Cortex of kidney (tissue), 1 donor: ENCODE measurements at places on chromosomes 7 and 10.

DNA sequence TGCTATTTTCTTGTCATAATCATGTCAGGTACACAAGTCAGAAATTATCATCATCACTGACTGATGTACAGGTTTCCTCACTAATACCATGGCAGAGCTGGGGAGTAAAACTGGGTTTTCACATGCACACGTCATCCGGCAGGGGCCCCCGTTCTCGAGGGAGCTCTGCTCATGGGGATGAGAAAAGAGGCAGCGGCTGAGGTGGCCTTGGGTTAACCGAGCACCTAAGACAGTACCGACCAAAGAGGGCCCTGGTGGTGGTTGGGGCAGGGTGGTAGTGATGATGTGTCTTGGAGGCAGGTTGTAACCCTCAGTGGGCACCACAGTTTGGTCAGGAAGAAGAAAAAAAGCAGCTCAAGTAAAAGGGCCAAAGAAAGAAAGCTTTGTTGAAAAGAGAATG lies 12.1 kb upstream of the TRPV6 start:
- DNase-seq, result no peak

- no peak for DNase-seq
Measured at GRCh38 chr10:129035052-129035827, 431.8 kb upstream of the MGMT start.

- DNase-seq, result no peak
Measured at GRCh38 chr7:116616555-116617059, 55.4 kb upstream of the MET start.

DNA sequence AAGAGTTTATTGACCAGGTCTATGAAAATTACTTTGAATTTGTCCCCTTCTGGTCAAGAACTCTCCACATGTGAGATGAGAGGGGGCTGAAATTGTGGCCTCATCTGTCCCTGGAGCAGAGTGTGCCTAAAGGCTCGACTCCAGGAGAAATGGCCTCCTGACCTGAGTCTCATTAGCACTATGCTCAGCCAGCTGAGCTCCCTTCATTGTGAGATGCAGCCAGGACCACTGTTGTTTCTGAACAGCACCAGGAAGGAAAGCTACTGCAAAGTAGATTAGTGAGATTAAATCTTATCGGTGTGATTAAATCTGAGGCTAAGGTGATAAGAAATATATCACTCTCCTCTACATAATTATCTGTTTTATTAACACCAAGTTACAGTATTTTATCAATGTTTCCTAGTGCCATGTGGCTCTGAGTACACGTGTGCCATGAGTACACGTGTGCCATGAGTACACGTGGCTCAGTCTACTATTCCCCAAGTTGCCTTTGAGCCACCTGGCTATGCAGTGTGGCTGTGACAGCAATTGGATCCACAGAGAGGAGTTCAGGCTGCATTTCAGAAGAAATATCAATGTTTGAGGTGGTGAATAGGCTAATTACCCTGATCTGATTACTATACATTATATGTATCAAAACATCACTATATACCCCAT lies 126.9 kb downstream of the IPMK start:
- no peak for DNase-seq

GRCh38 chr10:110498087-110498981 lies 627 bp downstream of the DUSP5 start:
- DNase-seq, result no peak

- DNase-seq, result no peak
Measured at GRCh38 chr7:92835851-92836488, 403 bp downstream of the CDK6 start.

DNA sequence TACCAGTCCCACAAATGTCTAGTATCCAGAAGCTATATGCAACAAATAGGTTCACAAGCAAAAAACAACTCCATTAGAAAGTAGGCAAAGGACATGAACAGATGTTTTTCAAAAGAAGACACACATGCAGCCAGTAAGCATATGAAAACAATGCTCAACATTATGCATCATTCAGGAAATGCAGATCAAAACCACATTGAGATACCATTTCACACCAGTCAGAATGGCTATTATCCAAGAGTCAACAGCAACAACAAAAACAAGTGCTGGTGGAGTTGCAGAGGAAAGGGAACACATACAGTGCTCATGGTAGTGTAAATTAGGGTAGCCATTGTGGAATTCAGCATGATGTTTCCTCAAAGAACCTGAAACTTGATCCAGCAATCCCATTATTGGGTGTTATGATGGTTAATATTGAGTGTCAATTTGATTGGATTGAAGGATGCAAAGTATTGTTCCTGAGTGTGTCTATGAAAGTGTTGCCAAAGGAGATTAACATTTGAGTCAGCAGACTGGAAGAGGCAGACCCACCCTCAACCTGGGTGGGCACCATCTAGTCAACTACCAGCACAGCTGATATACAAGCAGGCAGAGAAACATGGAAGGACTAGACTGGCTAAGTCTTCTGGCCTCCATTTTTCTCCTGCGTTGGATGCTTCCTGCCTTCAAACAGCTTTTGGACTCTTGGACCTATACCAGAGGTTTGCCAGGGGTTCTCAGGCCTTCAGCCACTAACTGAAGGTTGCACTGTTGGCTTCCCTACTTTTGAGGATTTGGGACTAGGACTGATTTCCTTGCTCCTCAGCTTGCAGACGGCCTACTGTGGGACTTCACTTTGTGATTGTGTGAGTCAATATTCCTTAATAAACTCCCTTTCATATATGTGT lies 218.4 kb upstream of the SEMA3D start:
- DNase-seq, result no peak

- DNase-seq, result no peak
Measured at GRCh38 chr7:44685723-44686122, 62.9 kb upstream of the ZMIZ2 start.

GRCh38 chr7:44183386-44183785 lies 5.9 kb downstream of the GCK start:
- no peak for DNase-seq

DNA sequence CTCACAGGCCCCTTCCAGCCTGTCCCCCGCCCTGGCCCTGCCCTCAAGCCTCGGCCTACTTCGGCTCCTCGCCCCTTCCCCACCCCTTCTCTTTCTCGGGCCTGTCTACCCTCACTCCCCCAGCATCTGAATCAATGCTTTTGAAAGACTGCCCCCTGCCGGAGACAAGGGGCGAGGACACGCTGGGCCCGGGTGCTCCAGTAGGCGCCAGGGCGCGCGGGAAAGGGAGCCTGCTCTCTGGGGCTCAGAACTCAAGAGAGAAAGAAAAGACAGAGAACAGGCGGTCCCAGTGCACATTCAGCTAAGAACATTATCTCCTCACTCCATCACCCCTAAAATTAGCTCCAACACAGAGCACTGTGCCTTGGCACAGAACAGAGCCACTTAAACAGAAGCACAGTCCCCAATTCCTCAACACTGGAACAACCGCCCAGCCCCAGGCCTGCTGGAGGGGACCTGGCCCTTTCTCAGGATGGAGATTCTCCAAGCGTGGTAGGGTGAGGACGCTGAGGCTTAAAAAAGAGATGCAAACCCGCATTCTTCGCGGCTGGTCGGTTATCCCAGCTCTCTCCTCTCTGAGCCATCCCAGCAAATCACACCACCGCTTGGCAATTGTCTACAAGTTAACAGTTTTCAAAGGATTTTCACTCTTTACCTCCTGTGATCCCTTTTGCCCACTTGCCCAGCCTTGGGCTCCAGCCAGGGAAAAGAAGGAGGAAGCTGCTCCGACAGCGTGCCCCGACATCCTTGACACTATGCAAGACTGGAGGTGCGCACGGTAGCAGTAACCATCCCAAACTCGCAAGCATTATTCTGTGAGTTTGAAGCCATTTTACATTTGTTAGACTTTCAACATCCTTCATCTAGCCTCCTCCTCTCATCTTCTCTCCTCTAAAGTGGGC lies 2.1 kb downstream of the GIGYF1 start:
- DNase-seq, result no peak
